Activated CD4-positive, alpha-beta T cell treated with anti-CD3 and anti-CD28 coated beads, Interleukin-10, Interleukin-2, amounts not matched to agents 100 ng/mL and 50 ng/mL, durations not matched to agents 16 hours and 8 hours (primary cell): ENCODE measurements at places on chromosomes 12 and 14.

DNA sequence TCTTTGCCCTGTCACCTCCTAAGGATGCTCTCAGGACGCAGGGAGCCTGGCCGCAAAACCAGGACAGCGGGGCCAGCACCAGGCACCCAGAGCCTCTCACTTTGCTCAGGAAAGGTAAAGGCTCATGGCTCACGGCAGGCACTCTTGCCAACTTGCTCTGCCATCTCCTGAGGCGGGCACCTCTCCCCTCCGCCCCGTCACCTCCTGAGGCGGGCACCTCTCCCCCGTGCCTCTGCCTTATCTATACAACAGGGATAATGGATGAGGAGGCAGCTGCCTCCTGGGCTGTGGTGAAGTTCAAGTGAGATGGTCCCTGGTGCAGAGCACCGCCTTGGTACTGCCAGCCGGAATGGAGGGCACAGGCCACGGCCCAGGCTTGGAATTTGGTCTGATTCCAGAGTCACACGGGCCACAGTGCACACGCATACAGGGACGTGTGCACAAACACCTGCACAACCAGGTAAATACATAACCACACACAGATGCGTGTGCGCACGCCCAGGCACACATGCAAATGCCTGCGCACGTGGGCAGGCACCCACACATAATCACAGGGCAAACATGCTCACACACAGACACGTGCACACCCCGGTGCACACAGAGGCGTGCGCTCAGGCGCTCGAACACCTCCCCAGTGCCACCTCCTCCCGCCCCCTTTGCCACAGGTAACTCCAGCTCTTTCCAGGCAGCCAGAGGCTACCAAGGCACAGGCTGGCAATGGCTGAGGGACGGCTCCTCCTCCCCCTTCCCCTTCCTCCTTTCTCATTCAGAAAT, 11.6 kb downstream of the DEGS2 start:
- no peak for DNase-seq

DNA sequence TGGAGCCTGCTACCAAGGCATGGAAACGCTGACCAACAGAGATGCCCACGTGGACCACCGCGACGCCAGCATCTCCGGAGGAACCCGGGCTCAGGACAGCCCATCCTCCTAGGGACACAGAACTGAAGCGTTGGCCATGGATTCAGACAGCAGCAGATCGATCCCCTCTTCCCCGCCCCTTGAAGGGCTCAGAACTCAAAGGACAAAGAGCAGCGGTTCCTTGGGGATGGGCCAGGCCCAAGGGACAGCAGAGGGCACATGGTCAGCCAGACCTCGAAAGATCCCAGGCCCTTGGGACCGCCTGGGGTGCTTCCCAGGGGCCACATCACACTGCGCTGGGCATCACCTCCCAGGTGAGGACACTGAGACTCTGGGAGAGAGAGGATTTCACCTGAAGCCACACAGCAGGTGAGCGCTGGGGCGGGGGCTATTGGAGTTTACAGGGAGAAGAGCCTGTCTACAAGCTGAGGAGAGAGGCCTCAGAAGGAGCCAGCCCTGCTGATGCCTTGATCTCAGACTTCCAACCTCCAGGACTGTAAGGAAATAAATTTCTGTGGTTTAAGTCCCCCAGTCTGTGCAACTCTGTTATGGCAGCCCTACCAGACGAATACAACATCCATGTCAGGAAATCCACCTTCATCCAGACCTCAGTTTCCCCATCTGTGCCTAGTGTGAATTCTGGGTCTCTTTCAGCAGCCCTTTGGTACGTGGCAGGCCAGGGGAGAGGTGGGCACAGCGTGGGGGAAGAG, 49.4 kb downstream of the CCNK start:
- DNase-seq, result no peak

DNA sequence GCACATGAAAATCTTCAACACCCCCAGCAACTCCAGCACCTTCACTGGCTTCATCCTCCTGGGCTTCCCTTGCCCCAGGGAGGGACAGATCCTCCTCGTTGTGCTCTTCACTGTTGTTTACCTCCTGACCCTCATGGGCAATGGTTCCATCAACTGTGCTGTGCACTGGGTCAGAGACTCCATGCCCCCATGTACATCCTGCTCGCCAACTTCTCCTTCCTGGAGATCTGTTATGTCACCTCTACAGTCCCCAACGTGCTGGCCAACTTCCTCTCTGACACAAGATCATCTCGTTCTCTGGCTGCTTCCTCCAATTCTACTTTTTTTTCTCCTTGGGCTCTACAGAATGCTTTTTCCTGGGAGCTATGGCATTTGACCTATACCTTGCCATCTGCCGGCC, 11.5 kb upstream of the OR11G2 start:
- DNase-seq, result no peak

- no peak for DNase-seq
Measured at GRCh38 chr12:76976777-76977382, 88.5 kb downstream of the E2F7 start.

DNA sequence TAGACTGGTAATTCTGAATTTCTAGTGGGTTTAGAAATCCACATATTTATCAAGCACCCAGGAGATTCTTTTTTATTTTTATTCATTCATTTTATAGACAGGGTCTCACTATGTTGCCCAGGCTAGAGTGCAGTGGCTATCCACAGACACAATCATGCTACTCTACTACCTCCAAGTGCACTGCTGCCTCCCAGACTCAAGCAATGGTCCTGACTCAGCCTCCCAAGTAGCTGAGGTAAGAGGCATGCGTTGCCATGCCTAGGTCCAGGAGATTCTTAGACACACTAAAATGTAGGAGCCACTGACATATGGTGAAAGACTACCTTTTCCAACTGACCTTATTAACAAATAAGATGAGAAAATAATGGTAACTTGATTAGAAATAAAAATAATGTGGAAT, 38.9 kb downstream of the KIF21A start:
- no peak for DNase-seq

DNA sequence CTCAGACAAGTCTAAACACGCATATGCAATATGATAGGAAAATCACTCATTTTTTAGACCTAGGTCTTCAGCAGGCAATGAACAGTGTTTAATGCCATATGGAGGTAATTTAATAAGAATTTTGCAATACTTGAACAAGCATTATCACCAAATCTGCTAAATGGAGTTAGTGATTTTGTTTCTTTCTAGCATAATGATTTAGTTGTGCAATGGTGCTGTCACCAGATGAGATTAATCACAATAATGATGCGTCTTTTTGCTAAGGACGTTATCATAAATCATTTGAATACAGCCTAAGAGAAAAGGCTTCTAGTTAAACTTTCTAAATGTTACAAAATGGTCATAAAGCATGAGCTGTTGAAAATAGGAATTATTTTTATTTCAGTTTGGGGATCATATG, 170.0 kb upstream of the SLC16A7 start:
- no peak for DNase-seq

GRCh38 chr12:27012982-27013255, 1.3 kb downstream of the TM7SF3 start:
- DNase-seq, result no peak
